ENCODE measurements at places on chromosomes 2 and 18.

DNA sequence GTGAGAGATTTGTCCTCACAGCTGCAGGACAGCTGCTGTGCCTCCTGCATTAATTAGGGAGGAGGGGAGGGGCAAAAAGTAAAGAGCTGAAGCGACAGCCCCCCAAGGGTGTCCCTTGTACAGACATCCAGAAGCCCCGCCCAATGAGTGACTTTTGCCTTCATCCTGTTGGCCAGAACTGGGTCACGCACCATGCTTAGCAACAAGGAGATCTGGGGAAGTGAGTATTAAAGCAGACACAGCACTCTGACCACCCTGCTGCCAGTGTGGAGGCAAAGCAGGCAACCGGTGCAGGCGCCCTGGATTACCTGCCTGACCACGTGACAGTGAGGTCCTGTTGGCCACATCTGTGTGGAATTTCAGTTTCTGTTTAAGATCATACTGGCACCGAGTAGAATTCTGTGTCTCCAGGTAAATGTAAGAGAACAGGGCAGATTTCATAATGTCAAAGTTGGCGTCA lies 21.5 kb upstream of the BIN1 start:
- DNase-seq = no peak

- DNase-seq = no peak
Measured at GRCh38 chr2:88265352-88266303, 95.5 kb downstream of the THNSL2 start.

GRCh38 chr18:71899707-71900472 lies 644.3 kb downstream of the CBLN2 start:
- DNase-seq = no peak

DNA sequence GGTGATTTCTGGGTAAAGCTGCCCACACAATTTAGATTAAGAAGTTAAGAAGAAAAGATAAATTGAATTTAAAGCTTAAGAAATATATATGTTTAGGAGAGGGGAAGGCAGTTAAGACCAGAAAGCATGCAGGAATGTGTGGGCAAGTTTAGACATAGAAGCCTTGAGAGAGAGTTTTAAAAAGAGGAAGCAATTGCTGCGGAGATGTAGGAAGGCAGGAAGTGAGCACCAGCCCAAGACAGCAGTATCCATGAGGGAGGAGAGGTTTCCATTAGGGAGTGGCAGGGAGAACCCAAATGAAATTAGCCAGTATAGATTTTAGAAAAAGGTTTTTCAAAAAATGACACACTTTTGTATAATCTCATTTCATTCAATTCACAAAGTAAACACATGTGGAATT lies 24.3 kb downstream of the DSC2 start:
- no peak for DNase-seq

- no peak for DNase-seq
Measured at GRCh38 chr2:62313449-62314227, 117.7 kb downstream of the B3GNT2 start.

DNA sequence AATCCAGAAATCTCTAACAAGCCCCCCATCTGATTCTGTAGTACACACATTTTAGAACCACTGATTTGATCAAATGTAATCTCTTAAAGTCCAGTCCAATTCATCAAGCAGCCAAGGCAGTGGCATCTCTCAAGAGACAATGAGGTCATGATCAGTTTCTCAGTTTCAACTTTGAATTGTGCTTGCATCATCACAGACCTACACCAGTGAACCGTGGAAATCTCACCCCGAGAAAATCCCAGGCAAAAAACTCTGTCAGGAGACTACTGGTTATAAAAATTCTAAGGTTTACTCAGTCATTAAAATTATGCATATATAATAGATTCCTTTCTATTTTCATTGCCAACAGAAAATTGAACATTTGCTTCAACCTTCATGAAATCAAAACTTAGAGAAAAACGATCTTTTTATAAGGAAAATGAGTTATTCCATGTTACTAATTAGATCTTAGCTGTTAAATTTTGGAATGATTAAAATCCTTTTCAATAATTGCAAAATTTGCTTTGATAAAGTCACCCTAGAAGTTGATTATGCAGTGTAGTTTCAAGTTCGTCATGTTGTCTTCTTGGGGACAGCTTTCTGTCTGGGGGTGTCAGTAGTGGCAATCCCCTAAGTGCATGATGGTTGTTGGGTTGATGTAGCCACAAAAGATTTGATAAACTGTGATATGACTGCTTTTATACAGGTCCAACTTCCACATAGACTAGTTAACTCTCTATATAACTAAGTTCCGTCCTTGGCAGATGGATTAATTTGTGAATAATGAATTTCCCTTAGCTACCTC lies 235.0 kb downstream of the CAMKMT start:
- no peak for DNase-seq

DNA sequence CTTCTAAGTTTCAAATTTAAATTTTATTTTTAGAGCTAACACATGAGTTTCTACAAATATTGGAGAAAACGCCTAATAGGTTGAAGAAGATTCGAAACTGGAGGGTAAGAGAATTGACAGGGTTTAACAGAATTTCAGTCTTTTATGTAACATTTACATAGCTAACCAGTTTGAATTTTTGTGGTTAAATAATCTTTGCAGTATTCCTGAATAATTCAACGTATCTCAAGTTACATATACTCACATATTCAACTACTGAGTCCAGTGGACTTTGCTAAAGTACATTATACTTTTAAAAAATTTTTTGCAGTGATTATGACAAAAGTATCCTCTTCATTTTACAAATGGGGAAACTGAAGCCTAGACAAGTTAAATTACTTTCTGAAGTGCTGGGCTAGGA lies 34.0 kb downstream of the CCNT2 start:
- DNase-seq = no peak

GRCh38 chr2:26709323-26710110 lies 17.0 kb downstream of the KCNK3 start:
- DNase-seq = no peak

- DNase-seq = no peak
Measured at GRCh38 chr2:36663851-36664695, 32.4 kb upstream of the VIT start.

DNA sequence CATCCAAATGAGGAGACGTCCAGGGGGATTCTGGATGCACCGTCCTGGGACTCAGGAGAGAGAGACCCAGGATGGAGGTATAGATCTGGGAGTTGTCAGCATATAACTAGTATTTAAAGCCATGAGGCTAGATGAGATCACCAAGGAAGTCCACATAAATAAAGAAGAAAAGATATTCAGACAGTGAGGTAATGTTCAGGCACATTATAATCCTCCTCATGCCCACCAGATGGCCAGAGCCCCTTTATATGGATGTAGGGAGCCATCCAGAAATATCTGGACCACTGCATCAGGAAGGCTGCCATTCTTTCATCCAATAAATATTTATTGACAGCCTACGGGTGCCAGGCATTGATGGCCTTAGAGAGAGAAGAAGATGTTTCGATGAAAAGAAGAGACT lies 21.2 kb upstream of the NCKAP5 start:
- DNase-seq = no peak

GRCh38 chr2:207138627-207139297 lies 27.0 kb downstream of the KLF7 start:
- no peak for DNase-seq

GRCh38 chr2:207937823-207938222 lies 87.5 kb downstream of the PLEKHM3 start:
- no peak for DNase-seq

DNA sequence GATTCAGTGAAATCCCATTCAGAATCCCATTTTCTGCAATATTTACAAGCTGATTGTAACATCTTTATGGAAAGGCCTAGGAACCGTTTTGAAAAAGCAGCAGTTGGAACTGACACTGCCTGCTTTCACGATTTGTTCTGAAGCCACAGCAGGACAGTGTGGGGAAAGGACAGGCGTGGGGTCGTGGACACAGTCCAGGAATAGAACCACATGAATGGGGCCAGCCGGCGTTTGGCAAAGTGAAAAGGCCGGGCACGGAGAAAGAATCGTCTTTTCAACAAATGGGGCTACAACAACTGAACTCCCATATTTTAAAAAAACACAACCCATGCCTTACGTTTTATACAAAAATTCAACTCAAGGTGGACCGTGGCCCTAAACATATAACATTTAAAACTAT lies 69.8 kb downstream of the SLC66A2 start:
- DNase-seq = peak; percentile 50

DNA sequence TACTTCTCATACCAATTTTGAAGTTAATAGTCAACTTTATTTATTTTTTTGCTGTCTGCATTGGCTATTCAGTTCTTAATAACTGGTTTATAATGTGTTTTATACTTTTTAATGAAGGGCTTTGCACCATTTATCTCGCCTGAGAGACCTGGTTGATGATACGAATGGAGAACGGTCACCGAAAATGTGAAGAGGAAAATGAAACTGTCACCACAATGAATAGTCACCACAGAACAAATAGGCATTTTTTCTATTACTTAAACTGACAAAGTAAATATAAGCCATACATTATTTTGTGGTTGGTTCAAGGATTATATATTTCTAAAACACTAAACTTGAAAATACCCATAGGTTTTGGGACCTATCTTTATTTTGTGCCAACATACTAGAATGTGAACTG lies 20.4 kb downstream of the C18orf54 start:
- no peak for DNase-seq

GRCh38 chr2:112004253-112004645 lies 50.8 kb upstream of the TMEM87B start:
- DNase-seq = peak; percentile 24

GRCh38 chr2:102258025-102258385 lies 53.4 kb upstream of the IL1RL1 start:
- no peak for DNase-seq

DNA sequence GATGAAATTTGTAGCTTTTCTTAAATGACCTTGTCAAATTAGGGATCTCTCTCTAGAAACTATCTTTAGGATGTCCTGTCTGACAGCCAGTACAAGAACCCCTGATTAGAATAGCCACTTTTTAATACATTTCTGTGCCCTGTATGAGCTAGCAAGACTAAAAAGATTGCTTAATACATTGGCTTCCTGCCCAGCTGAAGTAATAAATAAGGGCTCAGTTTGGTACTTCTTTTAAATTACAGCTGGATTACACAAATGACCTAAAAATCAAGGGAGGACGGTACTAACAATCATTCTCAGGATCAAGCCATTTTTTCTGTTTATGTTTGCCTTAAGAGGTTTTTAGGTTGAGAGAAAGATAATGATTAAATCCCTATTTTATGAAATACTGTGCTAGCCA lies 11.6 kb upstream of the OLA1 start:
- DNase-seq = no peak
